ENCODE measurements at places on chromosomes 12 and 14. TPM values are rescaled to one million over a fixed set of nuclear protein-coding genes. Genes with fewer than 3 reads are reported as not detected.

DNA sequence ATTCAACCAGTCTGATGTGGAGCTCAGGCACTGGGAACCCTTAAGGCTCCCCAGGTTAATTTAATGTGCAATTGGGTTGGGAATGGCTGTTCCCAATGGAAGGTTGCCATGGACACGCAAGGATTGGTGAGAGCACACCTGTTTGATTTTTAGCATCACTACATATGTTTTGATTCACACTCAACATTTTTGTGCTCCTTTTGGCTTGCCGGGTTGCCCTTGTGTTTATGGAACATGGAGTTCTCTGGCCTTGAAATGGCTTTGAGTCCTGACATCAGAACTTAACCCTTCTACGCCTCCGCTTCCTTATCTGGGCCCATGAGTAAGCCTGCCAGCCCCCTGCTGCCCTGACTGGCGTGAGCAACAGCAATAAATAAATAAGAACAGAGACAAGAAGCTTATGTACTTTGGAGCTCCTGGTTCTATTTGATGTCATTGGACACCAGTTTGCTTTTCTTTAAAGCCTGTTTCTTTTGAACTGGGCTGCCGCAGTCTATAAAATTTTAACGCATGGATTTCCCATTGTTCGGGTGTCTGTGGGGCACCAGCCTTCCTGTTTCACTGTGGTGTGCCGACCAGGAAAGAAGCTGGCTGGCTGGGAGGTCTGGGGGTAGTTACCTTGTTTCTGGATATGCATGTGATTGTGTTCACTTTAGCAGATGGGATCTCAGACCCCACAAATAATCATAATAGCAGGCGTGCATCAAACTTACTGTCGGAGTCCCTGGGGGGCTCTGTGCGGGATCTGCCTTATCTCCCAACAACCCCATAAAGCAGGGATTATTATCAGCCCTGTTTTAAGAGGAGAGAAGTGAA is 27.8 kb downstream of the TBX3 start:
- H3K4me3 ChIP-seq: no peak overlapping the region
- no peaks in the 10 kb centered on the region for H3K36me3 ChIP-seq
- H3K27me3 ChIP-seq: no peaks in the 10 kb centered on the region

DNA sequence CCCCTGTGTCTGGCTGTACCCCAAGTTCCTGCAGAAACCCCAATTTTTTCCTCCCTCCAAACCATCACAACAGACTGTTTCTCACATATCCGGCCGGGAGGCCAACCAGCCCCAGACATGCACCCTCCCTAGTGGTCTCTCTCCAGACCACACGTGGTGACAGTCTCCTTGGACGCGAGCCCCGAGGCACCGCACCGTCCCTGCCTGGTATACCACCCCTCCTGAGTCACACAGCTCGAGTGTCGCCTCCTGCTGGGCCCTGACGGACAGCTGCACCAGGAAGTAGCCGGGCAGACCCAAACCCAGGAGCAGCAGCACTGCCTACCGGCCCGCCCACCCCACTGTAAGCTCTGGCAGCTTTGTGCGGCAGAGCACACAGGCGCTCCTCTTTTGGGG is 97.4 kb downstream of the RFLNA start:
- H3K36me3 ChIP-seq: no peaks in the 10 kb centered on the region
- H3K4me3 ChIP-seq: no peak overlapping the region
- no peak for DNase-seq
- peaks cover 7% of the 10 kb centered on the region for H3K4me1 ChIP-seq
- no peaks in the 10 kb centered on the region for H3K27me3 ChIP-seq
- H3K27ac ChIP-seq: peak overlapping the region; percentile 72

The TMEM121 gene
- 2.0 TPM for polyA plus RNA-seq

DNA sequence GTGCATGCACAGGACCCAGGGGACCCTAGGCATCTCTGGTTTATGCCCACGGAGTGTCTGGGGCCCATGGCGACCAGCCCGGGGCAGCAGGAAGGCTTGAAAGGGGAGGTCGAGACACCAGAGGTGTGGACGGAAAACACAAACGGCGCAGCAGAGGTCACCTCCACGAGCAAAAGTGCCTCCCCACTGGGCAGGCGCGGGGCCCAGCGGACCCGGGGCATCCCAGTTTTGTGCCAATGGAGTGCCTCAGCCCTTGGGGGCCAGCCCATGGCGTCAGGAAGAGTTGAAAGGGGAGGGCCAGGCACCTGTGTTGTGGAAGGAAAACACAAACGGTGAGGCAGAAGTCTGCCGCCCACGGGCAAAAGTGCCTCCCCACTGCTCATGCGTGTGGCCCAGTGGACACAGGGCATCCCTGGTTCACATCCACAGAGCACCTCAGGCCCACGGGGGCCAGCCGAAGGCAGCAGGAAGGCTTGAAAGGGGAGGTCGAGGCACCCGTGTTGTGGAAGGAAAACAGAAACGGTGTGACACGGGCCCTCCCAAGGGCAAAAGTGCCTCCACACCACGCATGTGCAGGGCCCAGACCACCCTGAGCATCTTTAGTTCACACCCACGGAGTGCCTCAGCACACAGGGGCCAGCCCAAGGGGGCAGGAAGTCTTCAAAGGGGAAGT is 378.8 kb downstream of the ALG10 start:
- DNase-seq: no peak
- H3K4me3 ChIP-seq: no peak overlapping the region
- H3K36me3 ChIP-seq: no peaks in the 10 kb centered on the region
- H3K27me3 ChIP-seq: no peaks in the 10 kb centered on the region

The TSPAN19 gene
- not detected for polyA plus RNA-seq

- H3K36me3 ChIP-seq: no peaks in the 10 kb centered on the region
- no peaks in the 10 kb centered on the region for H3K4me1 ChIP-seq
- peaks cover 17% of the 10 kb centered on the region for H3K27me3 ChIP-seq
Measured at GRCh38 chr14:92321701-92322100, 1.3 kb upstream of the SLC24A4 start.

The CACNA2D4 gene
- polyA plus RNA-seq: 5.5 TPM

- no peaks in the 10 kb centered on the region for H3K36me3 ChIP-seq
- no peak for DNase-seq
- no peak overlapping the region for H3K27ac ChIP-seq
Measured at GRCh38 chr14:82398256-82398655, 864.6 kb upstream of the SEL1L start.

- H3K4me3 ChIP-seq: no peak overlapping the region
- no peaks in the 10 kb centered on the region for H3K27me3 ChIP-seq
- DNase-seq: no peak
- peaks cover 7% of the 10 kb centered on the region for H3K4me1 ChIP-seq
Measured at GRCh38 chr14:20848316-20848954, 42.8 kb upstream of the RNASE3 start.

The KDM2B gene
- 16.0 TPM for polyA plus RNA-seq

DNA sequence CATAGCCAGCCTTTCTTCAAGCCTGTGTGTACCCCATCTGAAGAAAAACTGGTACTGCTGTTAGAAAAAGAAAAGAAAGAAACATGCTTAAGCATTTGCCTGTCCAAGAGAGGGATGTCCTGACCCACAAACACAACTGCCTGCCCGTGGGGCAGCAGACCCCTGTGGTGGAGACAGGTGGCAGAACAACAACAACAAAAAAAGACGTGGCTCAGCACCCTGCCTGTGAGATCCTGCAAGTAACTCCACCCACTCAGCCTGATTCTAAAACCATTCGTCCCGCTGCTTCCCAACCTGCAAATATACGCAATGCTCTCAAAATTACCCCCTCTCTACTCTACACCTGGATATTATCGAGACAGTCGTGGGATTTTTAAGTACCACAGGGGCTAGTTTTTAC is 64.9 kb upstream of the ZDHHC17 start:
- no peak for DNase-seq
- no peaks in the 10 kb centered on the region for H3K36me3 ChIP-seq
- H3K4me3 ChIP-seq: no peak overlapping the region
- H3K4me1 ChIP-seq: no peaks in the 10 kb centered on the region
- H3K27ac ChIP-seq: no peak overlapping the region

DNA sequence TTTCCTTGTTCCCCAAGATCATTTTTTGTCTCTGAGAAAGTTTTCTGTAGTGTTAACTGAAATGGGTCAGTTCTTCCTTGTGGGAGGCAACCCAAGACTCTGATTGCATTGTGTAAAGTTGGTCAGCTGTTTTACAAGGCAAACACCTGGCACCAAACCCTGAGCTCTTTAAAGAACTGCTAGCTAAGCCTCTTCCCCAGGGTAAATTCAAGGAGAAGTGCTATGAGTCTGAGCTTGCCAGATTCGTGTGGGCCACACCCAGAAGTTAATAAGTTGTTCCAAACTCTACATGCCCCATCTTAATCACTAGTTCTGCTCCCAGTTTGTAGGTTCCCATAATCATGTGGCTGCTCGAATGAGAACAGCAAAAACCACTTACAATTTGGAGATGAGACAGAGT is 214.5 kb downstream of the BTG1 start:
- peak; percentile 36 for DNase-seq
- no peaks in the 10 kb centered on the region for H3K36me3 ChIP-seq
- H3K4me3 ChIP-seq: no peak overlapping the region

- no peak overlapping the region for H3K27ac ChIP-seq
- H3K4me3 ChIP-seq: no peak overlapping the region
- H3K36me3 ChIP-seq: no peaks in the 10 kb centered on the region
Measured at GRCh38 chr12:13193505-13194231, 2.9 kb upstream of the EMP1 start.

DNA sequence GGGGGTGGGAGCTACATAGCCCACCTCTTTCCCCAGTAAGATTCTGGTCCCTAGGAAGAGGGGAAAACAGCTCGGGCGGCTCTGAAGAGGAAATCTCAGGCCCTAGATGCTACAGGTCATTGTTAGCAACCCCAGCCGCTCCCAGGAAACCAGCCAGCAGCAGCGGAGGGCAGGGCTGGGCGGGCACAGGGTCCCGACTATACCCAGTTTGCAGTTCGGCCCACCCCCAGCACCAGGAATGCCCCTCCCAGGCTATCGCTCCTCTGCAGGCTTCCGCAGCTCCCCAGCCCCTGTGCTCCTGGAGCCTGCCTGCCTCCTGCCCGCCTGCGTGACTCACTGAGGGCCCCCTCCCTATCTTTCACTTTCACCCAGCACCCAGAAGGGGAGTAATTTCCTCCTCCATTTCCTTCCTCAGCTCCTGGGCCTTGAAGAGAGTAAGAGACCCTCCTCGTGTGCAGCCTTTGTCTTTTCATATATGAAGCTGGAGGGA is 27.2 kb upstream of the PNMA1 start:
- peaks cover 73% of the 10 kb centered on the region for H3K36me3 ChIP-seq
- no peak overlapping the region for H3K4me3 ChIP-seq
- peak overlapping the region; percentile 97 for H3K27ac ChIP-seq
- H3K27me3 ChIP-seq: no peaks in the 10 kb centered on the region
- peaks cover 80% of the 10 kb centered on the region for H3K4me1 ChIP-seq

DNA sequence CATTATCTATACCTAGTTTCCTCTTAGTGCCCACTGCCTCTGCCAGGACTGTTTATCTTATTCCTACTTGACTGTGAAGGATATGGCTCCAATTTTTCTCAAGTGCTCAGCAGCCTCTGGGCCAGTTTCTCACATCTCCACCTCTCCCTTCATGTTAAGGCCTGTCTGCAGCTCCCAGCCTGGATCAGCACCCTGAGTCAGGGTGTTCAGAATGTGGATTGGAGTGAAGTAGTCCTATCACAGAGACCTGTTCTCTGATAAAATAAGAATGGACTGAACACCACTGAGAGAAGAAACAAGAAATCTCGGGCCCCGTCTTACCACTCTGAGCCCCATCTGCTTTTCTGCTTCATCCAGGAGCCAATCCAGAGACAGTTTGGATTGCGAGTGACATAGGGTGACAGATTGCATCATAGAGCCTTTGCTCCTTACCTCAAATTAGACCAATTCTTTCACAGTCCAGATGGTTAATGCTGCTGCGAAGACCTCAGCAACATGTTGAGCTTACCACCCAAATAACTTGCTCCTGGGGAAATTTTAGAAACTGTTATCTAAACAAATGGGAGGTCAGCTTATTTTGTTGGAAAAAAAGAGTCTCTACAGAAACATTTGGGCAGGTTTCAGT is 473.1 kb downstream of the PDZRN4 start:
- no peaks in the 10 kb centered on the region for H3K27me3 ChIP-seq
- no peak overlapping the region for H3K4me3 ChIP-seq
- no peak overlapping the region for H3K27ac ChIP-seq

DNA sequence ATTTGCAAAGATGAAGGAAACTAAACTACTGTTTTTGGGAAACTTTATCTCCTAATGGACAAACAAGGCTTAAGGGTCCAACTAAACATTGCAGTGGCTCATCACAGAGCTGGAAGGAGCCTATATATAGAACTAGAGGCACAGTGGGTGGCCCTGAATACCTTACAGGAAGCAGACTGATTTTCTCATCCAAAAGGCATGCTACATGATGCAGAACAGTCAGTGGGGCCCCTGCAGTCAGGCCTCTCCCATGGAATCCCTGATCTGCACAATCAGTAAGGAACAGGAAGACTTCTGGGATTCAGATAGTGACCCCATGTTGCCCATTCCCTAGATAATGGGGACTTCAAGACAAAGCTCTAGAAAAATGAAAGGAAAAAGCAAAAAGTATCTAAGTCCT is 1.9 kb upstream of the LLPH start:
- H3K4me1 ChIP-seq: peaks cover 7% of the 10 kb centered on the region
- no peak overlapping the region for H3K4me3 ChIP-seq
- peaks cover 8% of the 10 kb centered on the region for H3K36me3 ChIP-seq
- H3K27me3 ChIP-seq: no peaks in the 10 kb centered on the region
- no peak overlapping the region for H3K27ac ChIP-seq
- DNase-seq: peak; percentile 30

DNA sequence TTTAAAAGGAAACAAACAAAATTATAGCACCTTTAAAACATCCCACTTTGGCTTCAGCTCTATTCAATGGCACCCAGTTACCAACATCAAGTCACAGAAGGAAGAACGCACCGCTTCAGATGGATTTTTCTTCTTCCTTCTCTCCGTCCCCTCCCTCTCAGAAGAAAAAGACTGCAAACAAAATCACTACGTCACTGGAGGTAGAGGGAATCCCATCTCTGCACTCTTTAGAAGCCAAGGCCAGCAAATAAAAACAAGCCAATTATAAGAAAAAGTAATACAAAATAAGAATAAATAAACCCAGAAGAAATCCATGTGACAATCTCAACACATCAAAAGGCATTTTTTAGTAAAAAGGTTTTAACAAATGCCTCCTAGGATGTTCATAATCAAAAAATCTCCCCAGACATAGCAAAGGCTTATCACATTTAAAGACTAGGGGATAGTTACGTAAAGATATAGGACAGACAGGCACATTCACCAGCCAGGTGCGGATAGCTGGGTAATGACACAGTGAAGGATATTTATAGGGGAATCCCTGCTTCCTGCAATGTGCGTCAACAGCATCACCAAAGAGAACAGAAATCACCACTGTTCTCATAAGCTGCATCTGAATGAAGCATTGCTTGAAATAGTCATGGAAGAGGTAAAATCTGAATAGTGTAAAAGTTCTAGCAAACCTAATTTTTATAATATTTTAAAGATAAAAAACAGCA is 89.4 kb downstream of the R3HDM2 start:
- no peak overlapping the region for H3K4me3 ChIP-seq
- DNase-seq: no peak
- no peaks in the 10 kb centered on the region for H3K27me3 ChIP-seq
- no peaks in the 10 kb centered on the region for H3K4me1 ChIP-seq
- H3K27ac ChIP-seq: no peak overlapping the region
- H3K36me3 ChIP-seq: no peaks in the 10 kb centered on the region

GRCh38 chr12:3972576-3972975 is 99.4 kb upstream of the PARP11 start:
- no peaks in the 10 kb centered on the region for H3K27me3 ChIP-seq
- H3K4me3 ChIP-seq: no peak overlapping the region
- H3K36me3 ChIP-seq: no peaks in the 10 kb centered on the region
- peaks cover 11% of the 10 kb centered on the region for H3K4me1 ChIP-seq
- H3K27ac ChIP-seq: no peak overlapping the region
- DNase-seq: no peak

The BHLHE41 gene
- 0.54 TPM for polyA plus RNA-seq

The PROX2 gene
- polyA plus RNA-seq: 1.1 TPM
